NCI-H146 (cell line): ENCODE measurements at places on chromosomes 3 and 15.

DNA sequence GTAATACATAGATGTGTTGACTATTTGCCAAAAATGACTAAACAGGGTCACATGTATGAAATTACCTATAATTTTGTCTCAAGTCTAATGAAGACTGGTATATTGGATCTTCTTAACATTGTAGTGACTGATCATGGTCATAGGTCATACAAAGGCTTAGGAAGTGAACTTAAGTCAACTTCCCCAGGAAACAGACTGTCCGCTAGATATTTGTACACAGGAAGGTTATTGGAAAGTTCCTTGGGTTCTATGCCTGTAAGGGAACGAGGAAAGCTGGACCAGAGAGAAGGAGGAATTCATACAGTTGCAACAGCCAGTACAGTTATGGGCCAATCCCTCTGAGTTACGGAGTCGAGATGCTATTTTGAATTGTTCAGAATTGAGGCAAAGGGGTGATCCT, 462.0 kb upstream of the THRB start:
- DNase-seq = no peak

DNA sequence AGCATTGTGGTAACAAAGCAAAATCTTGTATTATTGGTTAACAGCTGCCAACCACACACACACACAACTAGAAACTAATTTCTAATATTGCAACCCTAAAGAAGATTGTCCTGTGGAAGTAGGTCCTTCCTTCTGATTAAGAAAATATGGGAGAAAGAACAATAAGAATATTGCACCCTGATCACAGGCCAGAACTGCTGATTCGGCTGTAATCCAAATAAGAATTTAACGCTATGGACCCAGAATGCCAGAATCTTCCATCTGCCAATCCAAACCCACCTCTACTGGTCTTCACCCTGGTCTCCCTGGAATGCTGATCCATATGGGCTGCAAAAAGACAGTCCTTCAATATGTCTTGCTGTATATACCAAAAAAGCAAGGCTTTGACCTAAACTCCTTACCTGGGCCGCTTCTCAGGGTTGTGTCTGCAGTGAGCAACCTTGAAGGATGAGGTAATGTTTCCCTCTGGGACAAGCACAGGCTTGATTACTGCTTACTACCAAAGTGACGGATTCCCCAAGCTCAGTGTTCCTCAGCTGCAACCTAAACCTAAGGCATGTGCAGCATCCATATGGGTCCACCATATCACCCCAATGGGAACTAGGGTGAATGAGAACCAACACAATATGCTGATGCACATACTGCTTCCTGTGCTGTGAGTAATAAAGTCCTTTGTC, 8.0 kb downstream of the CCDC14 start:
- no peak for DNase-seq

GRCh38 chr3:147672436-147672835, 263.3 kb downstream of the ZIC1 start:
- no peak for DNase-seq

GRCh38 chr3:98623572-98624280, 30.3 kb upstream of the CPOX start:
- DNase-seq = no peak

GRCh38 chr3:73509066-73509465, 115.7 kb downstream of the PDZRN3 start:
- no peak for DNase-seq

DNA sequence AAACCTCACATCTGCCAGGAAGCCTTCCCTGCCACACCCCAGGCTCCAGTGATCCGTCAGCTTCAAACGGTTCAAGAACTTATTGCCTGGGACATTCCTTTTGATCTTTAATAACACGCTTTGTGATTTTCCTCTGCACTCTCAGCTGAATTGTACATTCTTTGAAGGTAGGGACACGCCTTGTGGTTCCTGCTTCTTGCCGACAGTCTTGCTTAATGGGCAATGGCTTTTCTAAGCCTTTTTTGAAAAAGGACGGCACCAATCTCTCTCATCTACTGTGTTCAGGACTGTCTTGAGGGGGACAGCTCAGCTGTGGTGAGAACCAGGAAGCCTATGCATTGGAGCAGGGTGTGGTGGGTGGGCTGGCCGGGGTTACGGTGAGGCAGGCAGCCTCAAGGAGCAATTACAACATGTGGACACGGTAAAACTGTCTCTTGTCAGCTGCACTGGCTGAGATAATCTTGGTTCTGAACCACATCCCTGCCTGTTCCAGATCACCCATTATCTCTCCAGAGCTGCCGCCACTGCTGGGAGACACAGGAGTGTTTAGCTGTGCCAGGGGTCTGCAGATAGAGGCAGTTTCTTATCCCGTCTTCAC, 46.0 kb upstream of the GLCE start:
- DNase-seq = no peak

- DNase-seq = no peak
Observed at GRCh38 chr3:58383476-58383875, 50.2 kb downstream of the PDHB start.

- no peak for DNase-seq
Observed at GRCh38 chr15:81023483-81024264, 23.0 kb downstream of the TLNRD1 start.

- peak; percentile 18 for DNase-seq
Observed at GRCh38 chr15:56871867-56872266, 46.6 kb upstream of the TCF12 start.

DNA sequence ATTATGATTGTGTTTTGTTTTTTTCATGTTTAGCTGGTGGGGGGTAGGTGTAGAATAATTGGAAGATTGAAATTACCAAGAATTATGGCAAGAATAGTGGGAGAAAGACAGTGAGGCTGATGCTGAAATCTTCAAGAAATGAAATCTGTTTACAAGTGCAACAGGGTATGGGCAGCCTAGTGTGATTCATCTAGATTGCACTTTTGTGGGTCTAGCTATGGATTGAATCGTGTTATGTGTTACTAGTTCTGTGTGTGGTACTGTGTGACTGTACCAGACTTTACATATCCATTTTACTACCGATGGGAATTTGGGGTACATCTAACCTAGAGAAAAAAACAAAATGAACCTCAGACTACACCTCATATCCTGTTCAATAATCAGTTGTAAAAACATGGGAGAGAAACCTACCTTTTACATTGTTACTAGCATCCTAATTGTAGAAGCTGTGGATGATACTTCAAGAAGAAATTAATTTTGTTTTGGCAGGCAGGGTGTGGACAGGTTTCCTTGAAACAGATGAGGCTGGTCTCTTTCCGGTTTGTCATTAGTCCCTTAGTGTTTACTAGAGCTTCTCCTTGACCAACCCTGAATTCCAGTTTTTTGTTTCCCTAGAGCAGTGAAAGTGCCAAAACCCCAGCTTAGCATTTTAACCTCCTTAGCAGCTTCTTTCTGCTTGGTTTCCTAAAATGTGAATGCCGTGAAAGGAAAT, 47.9 kb downstream of the OPA1 start:
- no peak for DNase-seq

DNA sequence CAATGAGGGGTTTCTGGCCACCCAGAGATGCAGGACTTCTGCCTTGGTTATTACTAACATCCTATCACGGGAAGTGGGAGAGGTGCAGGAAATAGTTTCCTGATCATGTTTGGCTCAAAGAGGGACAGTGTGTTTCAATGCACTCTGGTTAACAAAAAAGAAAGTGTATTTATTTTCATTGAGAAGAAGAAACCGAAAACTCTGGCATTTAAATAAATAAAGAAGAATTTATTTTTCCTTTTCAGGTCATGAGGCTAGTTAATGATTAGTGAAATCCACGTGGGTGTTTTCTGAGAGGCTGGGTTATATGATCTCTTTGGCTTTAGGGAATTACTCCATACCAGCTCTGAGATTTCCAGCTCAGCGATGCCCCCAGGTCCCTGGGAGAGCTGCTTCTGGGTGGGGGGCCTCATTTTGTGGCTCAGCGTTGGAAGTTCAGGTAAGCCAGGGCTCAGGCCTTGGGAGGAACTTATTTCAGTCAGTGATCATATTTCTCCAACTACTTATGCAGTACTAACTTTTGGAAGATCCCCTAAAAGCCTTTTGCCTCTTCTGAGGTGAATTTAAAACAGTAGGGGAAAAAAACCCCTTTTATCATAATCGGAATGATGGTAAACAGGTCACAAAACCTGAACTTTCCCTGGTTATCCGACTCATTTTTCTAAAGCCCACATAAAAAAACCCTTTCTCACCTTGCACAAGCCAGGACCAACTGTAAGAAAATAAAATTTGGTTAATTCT, at the start of gene PLA1A:
Gene PLA1A (plus strand): TSS at position 338 of the 741 bp plus-strand sequence. CDS start 29 bp downstream, at position 367.
- DNase-seq = no peak
